ENCODE measurements at places on chromosomes 6 and 20.
A peak's percentile ranks its signal among the peaks of the same experiment; 100 is the strongest.

- DNase-seq, result no peak
These were observed 312.6 kb upstream of the RSPO3 start for GRCh38 chr6:126805861-126806260.

DNA sequence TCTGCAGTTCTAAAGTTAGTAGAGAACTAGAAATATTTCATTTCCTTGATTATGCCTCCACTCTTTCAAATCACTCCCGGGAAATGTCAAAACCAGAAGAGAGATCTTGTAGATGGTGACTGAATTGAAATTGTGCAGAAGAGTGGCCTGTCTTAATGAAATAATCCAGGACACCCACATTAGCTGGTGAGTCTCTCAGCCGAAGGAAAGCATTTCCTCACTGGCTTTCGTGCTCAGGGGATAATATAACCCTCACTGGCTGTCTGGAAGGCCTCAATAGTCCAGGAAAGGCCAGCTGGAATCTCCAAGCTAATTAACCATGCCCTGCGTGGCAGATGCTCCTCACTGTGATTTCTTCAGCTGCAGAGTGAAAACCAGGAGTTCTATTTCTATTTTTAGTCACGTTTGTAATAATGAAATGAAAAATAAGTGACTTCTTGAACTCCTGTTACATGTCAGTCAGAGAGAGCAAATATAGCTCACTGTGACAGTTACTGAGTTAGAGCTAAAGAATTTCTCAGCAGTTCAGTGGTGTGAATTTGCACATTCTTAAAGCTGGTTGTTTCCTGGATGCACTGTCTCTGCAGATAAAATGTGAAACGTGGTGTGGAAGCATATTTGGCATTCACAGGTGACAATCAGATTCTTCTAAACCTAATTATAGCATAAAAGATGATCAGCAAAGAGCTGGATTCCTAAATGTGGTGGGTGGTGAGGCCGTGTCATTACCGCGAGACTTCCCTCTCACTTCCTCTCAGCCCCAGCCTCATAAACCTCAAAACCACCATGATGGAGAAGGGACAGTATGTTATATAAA is 211.7 kb downstream of the LMBRD1 start:
- DNase-seq, result peak; percentile 9

DNA sequence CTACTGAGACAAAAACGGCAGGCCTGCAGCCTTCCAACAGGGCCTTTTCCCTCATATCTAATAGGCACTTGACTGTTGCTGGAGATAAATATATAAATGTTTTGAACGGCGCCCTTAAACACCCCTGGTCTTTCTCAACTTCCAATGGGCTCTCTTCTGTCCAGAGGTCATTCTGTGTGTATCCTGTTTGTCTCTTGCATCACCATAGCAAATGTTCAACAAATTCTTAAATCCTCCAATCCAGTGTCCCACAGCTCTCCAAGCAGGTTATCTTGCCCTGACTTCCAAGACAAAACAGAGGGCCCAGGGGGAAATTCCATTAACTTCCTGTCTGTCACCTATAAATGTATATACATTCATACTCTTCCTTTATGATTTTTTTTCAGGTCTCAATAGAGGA is 62.0 kb downstream of the OR2J2 start:
- no peak for DNase-seq

DNA sequence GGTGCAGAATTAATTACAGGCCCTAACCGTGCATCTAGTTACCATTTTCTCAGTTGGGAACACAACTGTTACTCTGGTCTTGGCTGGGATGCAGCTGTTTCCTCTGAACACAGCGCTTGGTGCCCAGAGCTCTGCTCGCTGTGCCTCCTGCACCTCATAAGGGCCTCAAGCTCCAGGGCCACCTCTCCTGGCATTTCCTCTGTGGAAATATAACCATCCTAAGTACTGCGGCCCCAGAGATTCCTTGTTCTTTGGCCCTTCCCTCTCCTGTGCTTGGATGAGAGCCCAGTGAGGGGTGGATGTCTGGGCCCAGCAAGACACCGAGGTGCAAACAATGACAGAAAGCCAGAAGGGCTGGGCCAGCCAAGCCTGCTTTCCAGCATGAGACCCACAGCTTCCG is 169.9 kb upstream of the CST7 start:
- no peak for DNase-seq

DNA sequence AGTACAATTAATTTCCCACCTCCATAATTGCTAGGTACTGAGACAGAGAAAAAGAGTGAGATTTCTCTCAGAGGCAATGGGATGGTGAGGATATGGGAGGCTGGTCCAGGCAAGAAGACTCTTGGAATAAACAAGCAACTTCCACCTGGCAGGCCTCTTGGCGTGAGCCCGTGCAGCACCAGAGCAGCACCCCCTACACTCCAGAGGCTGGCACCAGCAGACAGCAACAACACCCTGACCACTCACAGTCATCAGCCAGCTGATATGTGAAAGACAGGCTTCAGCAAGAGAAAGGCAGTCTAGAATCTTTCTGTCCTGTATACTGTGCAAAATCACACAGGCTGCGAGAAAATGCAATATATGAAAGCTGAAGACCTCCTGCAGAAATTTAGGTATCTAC is 59.7 kb downstream of the KIF13A start:
- no peak for DNase-seq

- no peak for DNase-seq
These were observed 55.1 kb downstream of the IL20RA start for GRCh38 chr6:136989571-136990241.

DNA sequence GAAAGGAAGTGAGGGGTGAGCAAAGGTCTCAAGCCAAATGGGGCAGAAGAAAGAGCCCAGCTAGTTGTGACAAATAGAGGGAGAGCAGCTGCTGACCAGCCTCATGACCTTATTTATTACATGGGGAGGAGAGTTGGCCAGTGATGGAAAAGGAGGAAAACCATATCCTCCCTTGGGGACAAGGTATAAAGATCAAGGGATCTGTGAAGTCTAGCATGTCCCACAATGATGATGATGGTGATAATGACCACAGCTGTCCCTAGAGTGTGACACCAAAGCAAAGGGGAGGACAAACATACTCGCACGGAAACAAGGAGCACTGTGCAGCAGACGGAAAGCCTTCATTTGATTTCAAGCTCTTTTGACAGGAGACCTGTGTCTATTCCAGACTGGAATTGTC is 190.4 kb upstream of the MCHR2 start:
- DNase-seq, result no peak

DNA sequence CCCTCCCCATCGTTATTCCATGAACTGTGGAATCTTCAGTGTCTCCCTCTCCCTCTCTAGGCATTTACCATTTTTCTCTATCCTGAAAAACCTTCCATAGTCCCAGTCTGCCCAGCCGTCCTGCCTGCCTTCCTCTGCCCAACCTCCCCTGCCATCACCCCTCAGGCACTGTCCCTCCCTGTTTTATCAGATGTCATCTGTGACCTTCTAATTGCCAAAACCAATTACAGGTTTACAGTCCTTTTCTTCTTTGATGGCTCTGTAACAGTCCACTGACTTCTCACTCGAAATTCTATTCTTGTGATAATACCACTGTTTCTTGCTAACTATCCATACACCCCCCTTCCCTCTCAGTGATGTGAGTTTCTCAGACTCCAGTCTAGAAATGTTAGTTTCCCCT is 2.3 kb upstream of the SLC23A2 start:
- DNase-seq, result no peak

DNA sequence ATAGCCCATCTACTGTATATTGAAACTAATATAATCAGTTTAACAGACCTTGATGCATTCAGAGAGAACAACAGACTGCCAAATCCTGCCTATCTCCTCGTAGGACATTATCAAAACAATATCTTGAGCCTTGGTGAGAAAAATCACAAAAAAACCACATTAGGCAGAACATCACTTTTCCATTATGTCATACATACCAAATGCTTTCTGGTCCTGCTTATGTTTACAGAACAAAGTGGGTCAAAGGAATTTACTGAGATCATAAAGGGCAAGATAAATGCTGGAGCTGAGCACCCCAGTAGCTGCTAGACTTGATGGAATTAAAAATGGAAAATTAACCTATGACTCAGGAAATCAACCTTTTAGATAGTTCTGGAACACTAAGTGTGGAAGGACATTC is 195.3 kb upstream of the KCNK16 start:
- no peak for DNase-seq

- DNase-seq, result no peak
These were observed 79.5 kb upstream of the MYL9 start for GRCh38 chr20:36461600-36462439.

DNA sequence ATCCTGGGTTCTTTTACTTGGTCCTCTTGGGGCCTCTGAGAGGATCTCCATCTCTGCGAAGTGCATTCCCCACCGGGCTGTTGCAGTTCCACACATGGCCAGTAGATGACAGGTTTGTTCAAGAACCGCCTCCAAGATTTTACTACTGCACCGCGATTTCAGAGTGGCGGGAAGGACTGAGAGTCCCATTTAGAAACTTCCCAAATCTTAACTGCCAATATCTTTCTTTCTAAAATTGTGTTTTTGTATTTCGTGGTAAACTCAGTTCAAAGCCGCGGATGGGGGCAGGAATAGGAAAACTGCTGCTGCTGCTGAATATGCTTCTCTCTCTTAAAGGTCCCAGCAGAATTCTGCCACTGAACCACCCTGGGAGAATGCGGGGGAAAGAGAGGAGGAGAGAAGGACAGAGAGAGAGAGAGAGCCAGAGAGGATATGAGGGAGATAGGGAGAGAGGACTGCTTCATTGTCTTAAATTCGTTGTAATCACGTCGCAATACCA is 8.6 kb upstream of the BTNL2 start:
- DNase-seq, result peak; percentile 83

DNA sequence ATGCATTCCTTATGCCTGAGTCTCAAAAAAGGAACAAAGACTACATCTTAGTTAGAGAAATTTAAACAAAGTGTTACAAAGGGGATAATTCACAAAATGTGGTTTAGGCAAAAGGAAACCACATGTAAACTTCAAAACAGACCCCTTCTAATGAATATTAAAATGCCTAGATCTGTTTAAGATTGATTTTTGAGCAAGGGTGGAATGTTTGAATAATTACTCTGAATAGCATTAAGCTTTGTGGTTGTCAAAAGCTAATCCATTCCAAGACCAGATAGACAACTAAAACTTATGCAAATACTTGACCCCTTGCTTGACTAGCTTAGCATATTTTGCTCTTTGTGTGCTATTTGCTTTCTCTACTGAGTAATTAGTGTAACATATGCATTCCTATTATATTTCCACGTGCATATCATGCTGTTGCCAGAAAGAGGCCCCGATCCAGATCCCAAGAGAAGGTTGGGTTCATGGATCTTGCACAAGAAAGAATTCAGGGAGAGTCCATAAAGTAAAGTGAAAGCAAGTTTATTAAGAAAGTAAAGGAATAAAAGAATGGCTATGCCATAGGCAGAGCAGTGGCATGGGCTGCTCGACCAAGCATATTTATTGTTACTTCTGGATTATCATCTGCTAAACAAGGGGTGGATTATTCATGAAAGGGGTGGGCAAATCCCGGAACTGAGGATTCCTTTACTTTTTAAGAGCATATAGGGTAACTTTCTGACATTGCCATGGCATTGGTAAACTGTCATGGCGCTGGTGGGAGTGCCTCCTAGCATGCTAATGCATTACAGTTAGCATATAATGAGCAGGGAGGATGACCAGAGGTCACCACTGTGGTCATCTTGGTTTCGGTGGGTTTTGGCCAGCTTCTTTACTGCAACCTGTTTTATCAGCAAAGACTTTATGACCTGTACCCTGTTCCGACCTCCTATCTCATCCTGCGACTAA is 1193.4 kb upstream of the EYS start:
- DNase-seq, result no peak

DNA sequence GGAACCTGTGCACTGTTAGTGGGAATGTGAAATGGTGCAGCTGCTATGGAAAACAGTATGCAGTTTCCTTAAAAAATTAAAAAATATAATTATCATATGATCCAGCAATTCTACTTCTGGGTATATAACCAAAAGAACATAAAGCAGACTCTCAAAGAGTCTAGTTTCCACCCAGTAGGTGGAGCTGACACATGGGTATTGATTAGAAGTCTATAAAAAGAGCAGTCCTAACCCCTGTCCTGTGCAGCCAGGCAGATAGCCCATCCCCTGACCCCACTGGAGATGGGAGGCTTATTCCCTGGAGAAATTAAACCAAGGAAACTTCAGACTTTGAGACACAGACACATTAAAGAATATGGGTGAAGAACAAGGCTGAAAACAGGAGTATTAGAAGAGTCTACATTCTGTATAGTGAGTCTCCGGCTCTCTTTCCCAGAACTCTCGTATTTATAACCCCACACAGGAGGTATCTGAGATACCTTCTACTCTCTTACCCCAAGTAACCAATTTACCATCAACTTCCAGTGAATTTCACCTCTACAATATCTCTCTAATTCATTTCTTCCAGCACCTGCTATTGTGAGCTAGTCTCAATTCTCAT is 92.3 kb downstream of the SEL1L2 start:
- no peak for DNase-seq

DNA sequence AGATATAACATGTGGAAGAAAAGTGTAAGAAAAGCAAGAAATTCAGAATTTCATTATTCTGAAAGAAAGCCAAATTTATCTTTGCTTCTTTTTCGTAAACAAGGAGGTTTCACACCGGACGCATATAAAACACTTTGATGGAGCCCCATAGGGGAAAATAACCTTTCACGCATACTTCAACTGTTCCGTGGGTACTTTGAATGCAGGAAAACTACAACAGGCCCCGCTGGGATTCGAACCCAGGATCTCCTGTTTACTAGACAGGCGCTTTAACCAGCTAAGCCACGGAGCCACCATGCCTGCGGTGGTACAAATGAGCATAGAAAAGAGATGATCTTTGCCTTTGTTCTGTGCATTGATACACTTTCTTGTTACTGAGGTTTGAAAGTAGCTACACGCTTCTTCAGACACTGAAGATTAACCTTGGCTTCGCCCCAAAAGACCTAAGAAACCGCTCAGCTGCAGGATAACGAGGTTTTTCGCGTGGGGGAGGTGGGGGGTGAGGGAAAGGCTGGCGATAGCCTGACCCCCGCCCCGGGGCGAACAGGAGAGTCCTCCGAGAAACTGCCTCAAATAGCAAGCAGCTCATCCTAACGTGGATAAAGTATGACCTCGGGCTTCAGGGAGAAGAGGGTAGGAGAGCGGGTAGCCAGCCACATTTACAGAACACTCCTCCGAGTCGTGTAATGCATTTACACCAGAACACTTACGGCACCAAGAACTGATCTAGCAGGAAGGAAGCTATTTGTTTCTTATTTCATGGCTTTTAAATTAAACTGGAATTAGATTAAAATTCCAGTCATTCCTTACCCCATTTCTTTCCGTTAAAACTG is 5.3 kb upstream of the HMGN4 start:
- peak; percentile 96 for DNase-seq

GRCh38 chr6:4912559-4912958 is 91.3 kb downstream of the RPP40 start:
- DNase-seq, result no peak

- DNase-seq, result no peak
These were observed 71.7 kb upstream of the CEP85L start for GRCh38 chr6:118722829-118723813.
